Stimulated activated CD8-positive, alpha-beta memory T cell treated with anti-CD3 and anti-CD28 coated beads, Interleukin-15, amount 100 ng/mL, for 4 hours (primary cell): ENCODE measurements at places on chromosomes 16 and 17.

- no peak for DNase-seq
Observed at GRCh38 chr17:65170839-65171238, 33.7 kb downstream of the RGS9 start.

DNA sequence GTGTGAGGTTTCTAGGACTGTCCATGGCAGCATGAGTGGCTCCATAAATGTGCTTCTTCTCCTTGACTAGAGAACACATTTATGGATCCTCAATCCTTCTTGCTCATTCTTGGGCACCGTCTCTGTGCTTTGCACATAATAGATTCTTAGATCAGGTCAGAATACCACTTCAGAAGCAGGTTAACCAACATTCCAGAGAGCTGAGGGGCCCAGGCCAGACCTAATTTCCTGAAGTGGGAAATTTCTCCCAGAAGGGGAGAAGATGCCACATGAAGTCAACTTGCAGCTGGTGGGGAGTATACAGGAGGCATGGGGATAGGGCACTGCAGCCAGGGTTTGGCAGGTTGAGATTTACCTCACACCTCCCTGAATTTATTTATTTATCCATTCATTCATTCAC lies 24.4 kb upstream of the VAT1L start:
- no peak for DNase-seq

- DNase-seq: no peak
Observed at GRCh38 chr17:2962236-2962635, 101.2 kb downstream of the OR1D5 start.

DNA sequence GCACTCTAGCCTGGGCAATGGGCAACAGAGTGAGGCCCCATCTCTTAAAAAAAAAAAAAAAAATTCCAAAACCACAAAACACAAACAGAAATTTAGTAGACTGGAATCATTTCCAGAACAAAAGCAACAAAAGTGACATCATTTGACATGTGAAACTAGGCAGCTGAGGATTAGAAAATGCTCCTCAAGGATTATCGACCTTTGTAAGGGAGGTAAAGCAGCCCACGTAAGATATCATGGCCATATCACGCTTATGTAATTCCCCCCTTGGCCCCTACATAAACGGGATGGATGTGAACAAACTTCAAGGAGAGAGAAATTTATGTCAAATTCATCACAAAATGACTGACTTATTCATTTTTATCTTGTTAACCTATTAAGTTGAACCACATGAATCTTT lies 83.3 kb downstream of the WDR59 start:
- no peak for DNase-seq

DNA sequence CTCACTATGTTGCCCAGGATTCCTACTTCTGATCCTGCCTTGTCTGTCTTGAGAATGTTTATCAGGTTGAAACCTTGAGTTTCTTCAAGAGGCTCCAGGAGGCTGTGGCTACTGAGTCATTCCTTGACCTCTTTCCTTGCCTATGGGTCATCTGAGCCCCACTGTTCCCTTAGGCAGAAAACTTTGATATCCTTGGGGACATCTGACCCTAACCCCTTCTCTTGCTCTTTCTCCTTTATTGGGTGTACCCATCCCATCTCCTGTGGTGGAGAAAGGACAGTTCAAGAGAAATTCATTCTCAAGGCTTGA lies 12.5 kb downstream of the ARL4D start:
- no peak for DNase-seq

- no peak for DNase-seq
Observed at GRCh38 chr17:40345994-40346764, 18.4 kb downstream of the GJD3 start.

GRCh38 chr17:58531122-58531521 lies 16.7 kb upstream of the MTMR4 start:
- no peak for DNase-seq

GRCh38 chr17:7613769-7614424 lies 800 bp downstream of the FXR2 start:
- no peak for DNase-seq

DNA sequence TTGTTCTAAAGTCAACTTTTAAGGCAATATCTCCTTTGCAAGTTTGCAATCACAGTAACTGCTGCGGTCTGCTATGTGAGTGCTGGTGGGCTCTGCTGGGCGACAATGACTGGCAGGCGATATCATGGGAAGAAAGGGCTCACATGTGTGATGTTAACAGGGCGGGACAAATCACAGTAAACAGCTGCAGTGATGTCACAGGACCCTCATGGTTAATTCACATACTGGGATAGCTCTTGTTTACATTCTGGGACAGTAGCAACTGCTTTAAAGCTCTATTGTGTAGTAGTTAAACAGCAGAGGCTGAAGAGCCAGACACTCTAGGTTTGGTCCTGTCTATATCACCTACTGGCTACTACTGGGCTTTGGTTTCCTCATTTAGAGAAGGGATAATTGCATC lies 257.2 kb upstream of the ASIC2 start:
- DNase-seq: no peak

GRCh38 chr17:8138374-8138671 lies 13.9 kb downstream of the PER1 start:
- no peak for DNase-seq

DNA sequence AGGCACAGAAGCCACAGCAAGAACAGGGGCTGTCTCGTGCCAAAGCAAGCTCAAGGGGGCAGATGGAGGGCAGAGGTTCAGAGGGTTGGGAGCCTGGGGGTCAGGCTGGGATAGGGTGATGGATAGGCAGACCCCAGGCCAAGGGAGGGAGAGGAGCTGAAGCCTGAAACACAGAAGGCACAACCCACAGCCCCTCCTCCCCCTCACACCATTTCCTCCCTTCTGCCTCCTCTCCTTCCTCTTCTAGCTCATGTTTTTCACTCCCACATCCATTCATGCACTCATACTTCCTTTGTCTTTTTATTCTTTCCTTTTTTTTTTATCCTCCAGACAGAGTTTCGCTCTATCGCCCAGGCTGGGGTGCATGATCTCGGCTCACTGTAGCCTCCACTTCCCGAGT lies 61.1 kb downstream of the SOCS1 start:
- DNase-seq: no peak

DNA sequence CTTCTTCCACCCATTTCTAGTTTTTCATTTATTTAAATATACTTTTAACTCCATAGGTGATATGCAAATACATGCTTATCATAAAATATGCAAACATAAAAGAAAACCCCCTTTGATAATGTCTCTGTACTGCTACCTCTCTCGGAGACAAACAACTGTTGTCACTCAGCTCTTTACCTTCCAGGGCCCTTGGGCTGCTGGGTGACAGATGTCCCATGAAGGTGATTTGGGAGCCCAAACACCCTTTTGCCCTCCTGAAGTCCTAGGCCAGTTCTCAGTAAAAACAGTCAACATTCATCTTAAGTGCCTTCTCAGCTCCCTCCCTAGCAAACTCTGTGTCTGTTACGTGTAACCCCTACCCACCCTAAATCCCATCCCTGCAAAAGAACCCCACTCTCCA lies 37.5 kb downstream of the CHD9 start:
- DNase-seq: no peak

DNA sequence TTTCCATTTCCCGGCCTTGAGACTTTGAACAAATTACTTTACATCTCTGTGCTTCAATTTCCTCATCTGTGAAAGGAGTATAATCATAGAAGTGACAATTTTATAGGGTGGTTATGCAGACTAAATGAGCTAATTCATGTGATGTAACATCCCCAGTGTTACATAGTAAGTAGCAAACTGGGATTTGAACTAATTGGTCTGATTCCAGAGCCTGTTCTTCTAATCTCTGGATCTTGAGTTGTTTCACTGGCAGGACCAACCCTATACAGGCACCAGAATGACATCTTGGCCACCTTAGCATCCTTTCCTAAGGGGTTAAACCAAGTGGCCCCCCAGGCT lies 77.7 kb downstream of the AATF start:
- DNase-seq: no peak

DNA sequence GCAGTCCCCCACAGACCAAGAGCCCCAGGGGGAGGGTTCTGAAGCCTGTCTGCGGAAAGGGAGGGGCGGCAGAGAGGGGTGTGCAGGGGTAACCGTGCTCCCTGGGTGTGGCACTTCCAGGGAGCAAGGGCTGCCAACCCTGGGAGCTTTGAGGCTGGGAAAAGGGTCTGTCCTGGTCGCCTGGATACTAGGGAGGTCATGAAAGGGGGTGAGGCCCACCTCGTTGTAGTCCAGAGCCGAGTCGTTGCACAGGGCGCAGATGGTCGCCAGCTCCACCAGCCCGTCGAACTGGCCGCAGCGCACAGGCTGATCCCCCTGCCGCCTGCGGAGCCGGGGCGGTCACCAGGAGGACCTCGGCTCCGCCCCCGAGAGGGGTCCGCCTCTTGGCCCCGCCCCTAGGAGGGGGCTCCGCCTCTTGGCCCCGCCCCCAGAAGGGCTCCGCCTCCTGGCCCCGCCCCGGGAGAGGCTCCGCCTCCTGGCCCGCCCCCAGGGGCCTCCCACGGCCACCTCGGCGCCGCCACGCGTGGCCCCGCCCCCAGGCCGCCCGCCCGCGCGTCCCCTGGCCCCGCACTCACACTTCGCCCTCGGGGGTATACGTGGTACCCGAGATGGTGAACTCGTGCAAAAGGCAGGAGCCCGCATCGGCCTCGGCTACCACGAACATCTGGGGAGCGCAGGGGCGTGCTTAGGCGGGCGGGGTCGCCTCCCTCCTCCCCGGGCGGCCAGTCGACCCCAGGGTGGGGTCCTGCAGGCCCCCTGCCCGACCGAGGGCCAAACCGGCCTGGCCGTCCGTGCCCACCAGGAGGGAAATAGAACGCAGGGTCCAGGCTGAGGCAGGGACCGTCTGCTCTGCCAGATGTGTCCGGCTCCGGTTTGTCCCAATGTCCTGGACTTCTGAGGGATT lies 19.5 kb downstream of the ATP2A3 start:
- DNase-seq: no peak

DNA sequence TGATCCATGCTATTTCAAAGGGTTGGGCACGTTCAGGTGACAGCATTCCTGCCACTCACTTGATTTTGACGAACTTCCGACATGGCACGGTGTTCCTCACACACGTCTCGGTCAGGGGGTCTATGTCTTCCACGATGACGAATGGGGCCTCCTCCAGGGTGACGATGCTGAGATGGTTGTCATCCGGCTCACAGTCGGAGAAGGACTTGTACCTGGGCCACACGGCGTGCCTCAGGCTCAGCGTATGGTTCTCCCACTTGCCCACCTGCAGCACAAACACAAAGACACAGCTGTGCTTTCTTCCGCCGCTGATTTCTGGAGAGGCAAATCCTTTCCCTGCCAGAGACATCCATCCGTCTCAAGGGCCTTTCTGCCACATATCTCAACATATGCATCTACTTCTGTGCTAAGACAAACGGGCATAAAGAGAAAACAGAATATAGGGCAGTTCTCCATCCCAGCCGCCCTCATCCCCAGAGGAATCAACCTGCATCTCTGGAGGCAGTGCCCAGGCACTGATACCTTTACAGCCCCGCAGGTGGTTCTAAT lies 332.5 kb downstream of the GRIN2A start:
- DNase-seq: no peak

- no peak for DNase-seq
Observed at GRCh38 chr17:4157618-4158333, 14.8 kb downstream of the CYB5D2 start.

DNA sequence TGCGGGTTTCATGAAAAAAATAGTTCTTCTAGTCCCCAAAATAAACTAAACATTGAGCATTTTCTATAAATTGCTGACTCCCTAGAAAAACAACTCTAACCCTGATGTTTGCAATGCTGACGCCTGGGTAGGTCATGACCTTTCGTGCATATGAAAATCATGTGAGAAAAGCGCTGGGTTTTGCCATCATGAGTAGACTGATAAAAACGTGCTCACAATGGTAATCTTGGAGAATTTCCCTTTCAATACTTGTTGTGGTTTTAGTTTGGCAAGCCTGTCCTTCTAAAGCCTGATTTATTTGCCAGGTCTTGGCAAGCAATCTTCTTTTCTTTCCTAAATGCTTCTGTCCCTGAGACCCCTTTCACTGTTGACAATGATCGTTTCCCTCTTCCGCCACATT lies 4.0 kb upstream of the CLEC10A start:
- DNase-seq: no peak

DNA sequence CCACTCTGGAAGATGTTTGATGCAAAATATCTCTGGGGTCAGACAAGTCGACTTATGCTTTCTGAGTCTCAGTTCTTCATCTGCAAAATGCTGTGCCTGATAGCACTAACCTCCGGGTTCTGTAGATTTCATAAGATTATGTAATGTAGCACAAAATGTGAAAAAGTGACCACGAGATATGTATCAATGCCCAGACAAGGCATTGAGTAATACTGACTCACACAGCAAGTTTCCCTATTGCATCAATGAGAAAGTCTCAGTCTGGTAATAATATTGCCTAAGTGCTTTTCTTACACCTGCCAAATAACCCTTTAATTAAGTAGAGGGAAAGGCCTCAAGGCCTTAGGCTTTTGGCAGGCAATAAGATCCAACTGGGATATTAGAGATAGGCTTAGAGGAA lies 41.4 kb upstream of the MMP2 start:
- no peak for DNase-seq

DNA sequence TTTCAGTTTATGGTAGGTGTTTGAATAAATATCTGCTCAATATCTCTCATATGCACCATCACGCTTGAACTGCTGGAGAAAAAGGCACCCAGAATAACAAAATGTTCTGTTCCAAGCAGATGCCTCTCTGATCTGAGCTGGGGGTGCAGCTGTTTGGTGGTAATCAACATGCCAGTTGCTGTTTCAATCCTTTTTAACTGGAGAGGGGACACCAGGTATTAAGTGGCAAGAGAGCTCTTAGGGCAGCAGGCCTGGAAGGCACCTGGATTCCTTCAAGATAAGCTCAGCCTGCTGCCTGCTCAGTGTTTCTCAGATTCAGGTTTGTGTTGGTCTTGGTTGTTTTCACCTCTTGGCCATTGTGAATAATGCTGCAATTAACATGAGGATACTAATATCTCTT lies 27.2 kb upstream of the VAT1L start:
- DNase-seq: no peak

DNA sequence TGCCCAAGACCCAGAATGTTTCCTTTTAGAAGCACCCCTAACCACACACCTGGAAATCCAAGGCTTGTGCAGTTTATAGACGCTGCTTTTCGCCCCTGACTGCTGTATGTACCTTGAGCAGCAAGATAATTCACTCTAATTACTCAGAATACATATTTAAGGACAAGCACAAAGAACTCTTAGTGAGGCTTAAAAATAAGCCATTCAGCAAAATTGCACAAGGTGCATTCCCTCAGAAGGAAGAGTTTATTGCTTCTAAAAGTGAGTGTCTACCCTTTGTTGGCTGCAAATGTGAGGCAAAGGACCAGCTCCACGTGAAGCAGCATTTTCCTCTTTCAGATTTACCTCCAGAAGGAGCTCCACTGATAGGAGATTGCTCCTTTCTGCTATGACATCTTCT lies 208.4 kb downstream of the RBFOX1 start:
- no peak for DNase-seq

DNA sequence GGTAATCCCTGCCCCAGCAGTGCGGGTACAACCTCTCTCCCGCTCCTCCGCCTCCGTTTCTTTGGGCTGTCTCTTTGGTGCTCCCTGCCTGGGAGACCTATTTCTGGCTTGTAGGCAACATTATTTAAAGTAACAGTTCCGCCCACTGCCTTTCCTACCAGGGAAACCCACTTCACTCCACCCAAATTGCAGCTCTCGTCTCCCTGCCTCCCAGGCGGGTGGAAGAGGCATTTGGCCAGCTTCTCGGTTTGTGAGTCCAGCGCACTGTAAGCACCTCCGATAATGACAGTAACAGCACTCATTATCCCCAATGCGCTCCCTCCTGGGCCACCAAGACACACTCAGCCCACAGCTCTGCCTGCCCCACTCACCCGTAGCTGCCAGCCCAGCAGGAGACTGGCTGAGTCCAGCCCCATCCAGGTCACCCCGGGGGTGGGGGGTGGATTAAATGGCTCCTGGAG lies 165.1 kb upstream of the CDC42EP4 start:
- DNase-seq: no peak
